Aortic smooth muscle cell (primary cell): ENCODE measurements at places on chromosomes 4 and X. TPM values are rescaled to one million over a fixed set of nuclear protein-coding genes. Genes with fewer than 3 reads are reported as not detected.

The ADH1C gene
- total RNA-seq = 0.92 and 1.1 TPM in 2 replicates

The ZAR1 gene
- total RNA-seq = 0.06 TPM in 1 of 2 replicates, not detected in the other

The SYTL4 gene
- total RNA-seq = 2.9 and 4.8 TPM in 2 replicates

The PF4V1 gene
- 0.40 TPM in 1 of 2 replicates, not detected in the other for total RNA-seq

The NAA15 gene
- 23.6 and 23.7 TPM in 2 replicates for total RNA-seq

The XKRX gene
- total RNA-seq = under 0.01 TPM in 1 of 2 replicates, not detected in the other

The KLHL15 gene
- total RNA-seq = 7.8 and 9.5 TPM in 2 replicates

The NPNT gene
- total RNA-seq = 0.06 TPM in 1 of 2 replicates, not detected in the other

The HSD17B13 gene
- total RNA-seq = under 0.01 and 0.06 TPM in 2 replicates

The CXCL3 gene
- 0.26 TPM in 1 of 2 replicates, not detected in the other for total RNA-seq

The FAAH2 gene
- 0.25 TPM in 1 of 2 replicates, not detected in the other for total RNA-seq

The RGN gene
- 7.3 and 17.0 TPM in 2 replicates for total RNA-seq

The SNCA gene
- 1.4 and 2.4 TPM in 2 replicates for total RNA-seq

The PNMA6F gene
- total RNA-seq = not detected in 2 replicates

The ATP1B4 gene
- not detected in 2 replicates for total RNA-seq

The TBC1D9 gene
- 32.0 and 36.4 TPM in 2 replicates for total RNA-seq

The TCEAL5 gene
- not detected in 2 replicates for total RNA-seq

The SLC9B1 gene
- total RNA-seq = 2.9 and 4.9 TPM in 2 replicates

The ZNF280C gene
- 1.7 and 2.2 TPM in 2 replicates for total RNA-seq

The NIPAL1 gene
- 0.13 and 0.25 TPM in 2 replicates for total RNA-seq

The ADAM29 gene
- total RNA-seq = not detected in 2 replicates

The FAM133A gene
- total RNA-seq = 0.40 and 0.81 TPM in 2 replicates

The MAGEA1 gene
- not detected in 2 replicates for total RNA-seq

The ELF4 gene
- 8.6 TPM in 2 replicates for total RNA-seq

The COL4A5 gene
- total RNA-seq = 53.1 and 70.9 TPM in 2 replicates

The CRLF2 gene
- 0.13 TPM in 1 of 2 replicates, not detected in the other for total RNA-seq

The TCEAL9 gene
- total RNA-seq = 184 and 202 TPM in 2 replicates

The PLP1 gene
- total RNA-seq = 0.12 TPM in 1 of 2 replicates, not detected in the other

The DCAF12L2 gene
- total RNA-seq = not detected in 2 replicates

The TREX2 gene
- 3.5 and 4.9 TPM in 2 replicates for total RNA-seq
